ENCODE measurements at places on chromosomes 6 and 20.

GRCh38 chr6:113055061-113055460 lies 707.9 kb downstream of the RFPL4B start:
- no peak for DNase-seq

- DNase-seq = no peak
Observed at GRCh38 chr20:47727170-47727880, 58.0 kb downstream of the SULF2 start.

DNA sequence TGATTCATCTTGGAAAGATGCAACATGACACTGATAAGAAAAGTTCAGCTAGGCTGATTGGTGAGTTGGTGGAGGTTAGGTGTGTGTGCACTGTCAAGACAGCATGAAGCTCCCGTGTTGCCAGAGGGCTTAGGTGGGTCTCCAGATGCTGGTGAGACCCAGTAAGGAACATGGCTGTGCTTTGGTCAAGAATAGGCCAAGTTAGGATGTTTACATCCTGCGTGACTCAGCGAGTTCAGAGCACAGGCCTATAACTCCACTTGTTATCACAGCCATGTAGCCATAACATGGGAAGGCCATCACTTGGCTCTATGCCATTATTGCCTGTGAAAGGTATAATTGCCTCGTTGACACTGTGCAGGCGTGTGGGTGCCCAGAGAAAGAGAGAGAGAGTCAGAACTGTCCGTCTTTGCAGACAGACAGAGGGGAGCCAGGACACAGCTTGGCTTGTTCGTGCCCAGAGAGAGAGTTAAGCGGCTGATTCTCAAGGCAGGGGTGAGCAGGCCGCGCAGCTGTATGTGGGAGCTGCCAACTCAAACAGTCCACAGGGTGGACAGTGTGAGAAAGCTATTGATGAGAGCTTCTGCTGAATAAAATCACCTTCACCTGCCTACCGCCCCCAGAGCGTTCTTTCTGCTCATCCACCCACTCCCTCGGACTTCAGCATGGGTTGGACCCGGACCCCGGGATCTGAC lies 43.5 kb downstream of the OR2B6 start:
- no peak for DNase-seq

DNA sequence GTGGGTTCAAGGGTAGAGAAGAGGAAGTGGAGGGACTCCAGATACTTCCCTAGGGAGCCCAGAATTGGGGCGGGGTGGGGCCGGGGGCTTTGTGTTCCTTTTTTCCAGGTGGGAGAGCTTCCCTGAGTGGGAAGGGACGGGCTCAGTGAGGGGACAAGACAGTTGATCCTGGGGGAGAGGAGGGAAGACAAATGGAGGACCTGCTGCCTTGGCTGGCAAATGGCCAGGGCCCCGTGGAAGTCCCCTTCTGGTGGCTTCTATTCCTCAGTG lies 2.6 kb downstream of the CTSZ start:
- DNase-seq = no peak

- no peak for DNase-seq
Observed at GRCh38 chr20:49400904-49401303, 81.6 kb downstream of the KCNB1 start.

GRCh38 chr20:23925789-23926525 lies 46.4 kb upstream of the CST5 start:
- DNase-seq = no peak

- no peak for DNase-seq
Observed at GRCh38 chr6:49978332-49979226, 9.2 kb upstream of the DEFB113 start.

DNA sequence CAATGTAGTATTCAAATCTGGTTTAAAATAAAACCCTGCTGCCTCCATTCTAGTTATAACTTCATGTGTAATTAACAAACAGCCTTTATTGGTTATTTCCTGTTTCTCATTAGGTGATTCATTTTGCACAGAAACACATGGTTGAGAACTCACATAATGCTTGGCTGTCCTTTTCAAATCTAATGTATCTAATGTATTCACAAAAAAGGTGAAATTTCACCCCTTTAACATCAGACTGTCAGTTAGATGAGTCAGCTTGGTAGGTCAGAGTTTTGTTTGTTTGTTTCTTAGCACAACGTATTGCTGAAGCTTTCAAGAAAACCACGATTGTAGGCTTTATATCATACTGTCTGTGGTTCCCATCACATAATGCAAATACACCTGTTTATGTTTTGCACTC lies 78.7 kb upstream of the TMEM30A start:
- no peak for DNase-seq

DNA sequence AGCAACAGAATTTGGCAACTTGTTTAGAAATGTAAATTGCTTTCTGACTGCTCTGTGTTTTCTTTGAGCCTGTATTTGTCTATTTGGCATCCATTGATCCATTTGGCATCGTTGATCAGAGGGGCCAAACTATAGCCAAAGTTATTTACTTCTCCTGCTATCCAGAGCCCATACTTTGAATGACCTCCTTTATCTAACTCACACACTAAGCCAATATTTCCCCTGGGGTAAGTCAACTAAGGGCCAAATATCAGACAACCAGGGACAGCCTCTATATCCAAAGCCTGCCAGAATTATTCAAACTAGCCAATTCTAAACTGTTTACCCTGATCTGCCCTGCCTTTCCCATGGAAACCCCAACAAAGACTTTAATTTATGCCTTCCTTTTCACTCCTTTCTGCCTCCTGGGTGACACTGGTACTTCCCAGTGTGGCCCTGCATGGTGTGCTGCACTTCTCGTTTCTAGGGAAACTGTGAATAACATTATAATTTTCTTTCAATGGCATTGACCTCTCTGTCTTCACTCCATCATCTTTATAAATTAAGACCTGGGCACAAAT lies 19.8 kb upstream of the ZNF184 start:
- no peak for DNase-seq

GRCh38 chr6:64889144-64889543 lies 817.9 kb downstream of the EYS start:
- DNase-seq = no peak

DNA sequence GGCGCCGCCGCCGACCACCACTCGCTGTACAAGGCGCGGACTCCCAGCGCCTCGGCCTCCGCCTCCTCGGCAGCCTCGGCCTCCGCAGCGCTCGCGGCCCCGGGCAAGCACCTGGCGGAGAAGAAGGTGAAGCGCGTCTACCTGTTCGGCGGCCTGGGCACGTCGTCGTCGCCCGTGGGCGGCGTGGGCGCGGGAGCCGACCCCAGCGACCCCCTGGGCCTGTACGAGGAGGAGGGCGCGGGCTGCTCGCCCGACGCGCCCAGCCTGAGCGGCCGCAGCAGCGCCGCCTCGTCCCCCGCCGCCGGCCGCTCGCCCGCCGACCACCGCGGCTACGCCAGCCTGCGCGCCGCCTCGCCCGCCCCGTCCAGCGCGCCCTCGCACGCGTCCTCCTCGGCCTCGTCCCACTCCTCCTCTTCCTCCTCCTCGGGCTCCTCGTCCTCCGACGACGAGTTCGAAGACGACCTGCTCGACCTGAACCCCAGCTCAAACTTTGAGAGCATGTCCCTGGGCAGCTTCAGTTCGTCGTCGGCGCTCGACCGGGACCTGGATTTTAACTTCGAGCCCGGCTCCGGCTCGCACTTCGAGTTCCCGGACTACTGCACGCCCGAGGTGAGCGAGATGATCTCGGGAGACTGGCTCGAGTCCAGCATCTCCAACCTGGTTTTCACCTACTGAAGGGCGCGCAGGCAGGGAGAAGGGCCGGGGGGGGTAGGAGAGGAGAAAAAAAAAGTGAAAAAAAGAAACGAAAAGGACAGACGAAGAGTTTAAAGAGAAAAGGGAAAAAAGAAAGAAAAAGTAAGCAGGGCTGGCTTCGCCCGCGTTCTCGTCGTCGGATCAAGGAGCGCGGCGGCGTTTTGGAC lies 2.0 kb downstream of the SOX4 start:
- DNase-seq = no peak

- DNase-seq = no peak
Observed at GRCh38 chr20:33986560-33987216, 7.0 kb upstream of the RALY start.

- DNase-seq = no peak
Observed at GRCh38 chr6:24581084-24581669, 64.8 kb downstream of the KIAA0319 start.

Data from NCI-H1417 treated with DMSO at 0.1 percent for 48 hours (cell line).